ENCODE measurements at places on chromosomes 3 and 15. TPM values are rescaled to one million over a fixed set of nuclear protein-coding genes. Genes with fewer than 3 reads are reported as not detected.

DNA sequence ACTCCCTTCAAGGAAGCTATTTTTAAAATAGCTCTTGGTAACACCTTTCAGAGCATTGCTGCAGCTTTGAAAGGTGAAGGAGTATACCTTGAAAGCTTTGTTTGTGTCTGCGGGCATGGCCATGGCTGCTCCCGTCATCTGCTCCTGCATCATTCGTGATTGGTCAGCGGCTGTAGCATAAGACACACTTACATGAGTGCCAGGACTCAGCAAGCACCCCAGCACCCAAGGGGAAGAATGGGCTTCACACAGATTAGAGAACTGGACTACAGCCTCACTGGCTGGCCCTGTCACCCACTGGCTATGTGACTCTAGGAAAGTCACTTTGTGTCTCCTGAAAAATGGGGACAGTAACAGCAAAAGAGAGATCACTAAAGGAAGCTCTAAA lies 17.0 kb downstream of the EMC3 start:
- DNase-seq, result no peak
- H3K4me3 ChIP-seq, result no peak overlapping the region
- no peaks in the 10 kb centered on the region for H3K27me3 ChIP-seq
- no peak overlapping the region for H3K27ac ChIP-seq
- peaks cover 75% of the 10 kb centered on the region for H3K36me3 ChIP-seq
- H3K4me1 ChIP-seq, result no peaks in the 10 kb centered on the region

- DNase-seq, result no peak
- no peaks in the 10 kb centered on the region for H3K4me1 ChIP-seq
These were observed 12.8 kb upstream of the RFT1 start for GRCh38 chr3:53142986-53143385.

- H3K36me3 ChIP-seq, result no peaks in the 10 kb centered on the region
- no peak for DNase-seq
- H3K4me3 ChIP-seq, result no peak overlapping the region
- no peaks in the 10 kb centered on the region for H3K4me1 ChIP-seq
These were observed 137.7 kb downstream of the RAB11A start for GRCh38 chr15:66006986-66007385.

DNA sequence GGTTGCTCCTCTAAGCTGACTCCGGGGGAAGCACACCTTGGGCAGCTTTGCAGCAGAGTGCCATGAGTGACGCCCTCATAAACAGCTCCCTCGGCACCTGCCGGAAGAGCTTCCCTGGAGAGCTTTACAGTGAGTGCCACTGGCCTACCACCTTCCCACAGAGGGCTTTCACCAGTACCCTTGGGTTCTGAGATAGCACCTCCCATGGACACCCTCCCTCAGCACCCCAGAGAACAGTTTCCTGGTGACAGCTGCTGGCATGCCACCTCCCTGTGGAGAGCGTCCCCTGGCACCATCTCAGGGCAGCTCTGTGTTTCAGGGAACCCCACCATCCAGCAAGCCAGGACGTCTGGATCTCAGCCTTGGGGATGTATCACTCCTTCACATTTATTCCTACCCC lies 49.1 kb downstream of the RUBCN start:
- no peaks in the 10 kb centered on the region for H3K4me1 ChIP-seq
- H3K27me3 ChIP-seq, result no peaks in the 10 kb centered on the region
- H3K36me3 ChIP-seq, result peaks cover 68% of the 10 kb centered on the region
- no peak overlapping the region for H3K27ac ChIP-seq
- no peak overlapping the region for H3K4me3 ChIP-seq

GRCh38 chr15:95957861-95958260 lies 372.6 kb upstream of the NR2F2 start:
- H3K27me3 ChIP-seq, result no peaks in the 10 kb centered on the region
- no peaks in the 10 kb centered on the region for H3K36me3 ChIP-seq
- no peak overlapping the region for H3K4me3 ChIP-seq

SPESP1 gene
- total RNA-seq, result not detected

DNA sequence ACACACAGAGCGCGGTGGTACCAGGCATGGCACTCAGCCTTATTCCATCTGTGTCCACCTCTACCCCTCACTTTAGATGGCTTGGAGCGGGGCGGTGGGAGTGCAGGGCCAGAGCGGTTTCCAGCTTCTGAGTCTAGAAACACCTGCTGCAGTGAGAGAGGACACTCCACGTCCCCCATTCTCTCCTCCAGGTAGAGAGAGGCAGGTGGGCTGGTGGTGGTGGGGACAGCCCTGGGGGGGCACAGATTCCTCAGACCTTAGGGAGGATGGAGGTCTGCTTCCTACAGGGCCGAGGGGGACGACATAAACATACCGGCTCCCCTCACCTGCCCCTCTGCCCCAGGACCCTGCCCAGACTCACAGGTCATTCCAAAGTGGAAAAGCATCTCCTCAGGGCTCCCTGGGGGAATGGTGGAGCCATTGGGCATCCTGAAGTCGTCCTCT lies 40.4 kb downstream of the MUC20 start:
- no peak overlapping the region for H3K4me3 ChIP-seq
- peaks cover 5% of the 10 kb centered on the region for H3K4me1 ChIP-seq
- H3K27ac ChIP-seq, result no peak overlapping the region
- peaks cover 6% of the 10 kb centered on the region for H3K27me3 ChIP-seq

DNA sequence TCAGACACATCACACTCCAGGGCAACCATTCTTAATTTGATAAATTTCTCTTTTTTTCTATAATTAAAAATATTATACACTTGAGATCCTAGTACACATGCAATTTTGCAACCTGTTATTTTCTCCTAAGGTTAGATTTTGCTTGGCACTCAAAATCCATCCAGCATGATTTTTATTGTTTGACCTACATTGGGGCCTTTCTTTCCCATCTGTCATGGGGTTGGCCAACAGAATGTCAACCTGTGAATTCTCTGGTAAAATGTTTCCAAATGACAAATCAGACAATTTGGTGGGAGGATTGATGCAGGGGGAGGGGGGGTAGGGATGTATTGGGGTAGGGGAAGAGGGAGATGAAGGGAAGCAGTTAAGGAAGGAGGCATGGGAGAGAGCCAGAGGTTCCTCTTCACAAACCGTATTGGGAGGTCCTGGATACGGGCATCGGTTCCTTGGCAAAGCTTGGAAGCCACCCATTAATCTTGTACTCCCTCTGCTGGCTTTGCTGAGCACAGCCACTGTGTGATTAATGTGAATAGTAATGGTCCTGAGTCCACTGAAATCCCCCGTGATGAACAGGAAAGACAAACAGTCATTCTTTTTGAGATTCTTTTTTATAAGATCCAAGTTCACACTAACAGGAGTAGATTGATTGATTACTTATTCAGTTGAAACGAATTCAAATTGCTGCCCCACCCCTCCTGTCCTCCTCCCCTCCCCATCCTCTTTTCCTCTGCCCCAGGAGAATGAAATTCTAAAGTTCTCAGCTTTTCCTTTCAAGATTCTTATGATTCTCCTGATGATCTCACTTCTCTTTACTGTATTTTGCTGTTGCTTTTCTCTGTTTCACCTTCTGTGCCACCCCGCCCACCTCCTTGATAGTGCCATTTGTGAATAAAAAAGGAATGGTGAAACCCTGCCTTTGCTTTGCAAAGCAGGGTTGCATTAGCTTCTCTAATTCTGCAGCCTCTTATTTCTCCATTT lies 82.2 kb upstream of the SLC25A26 start:
- no peak for DNase-seq
- no peak overlapping the region for H3K27ac ChIP-seq
- H3K27me3 ChIP-seq, result peaks cover 6% of the 10 kb centered on the region
- no peaks in the 10 kb centered on the region for H3K36me3 ChIP-seq
- no peak overlapping the region for H3K4me3 ChIP-seq
- no peaks in the 10 kb centered on the region for H3K4me1 ChIP-seq

GRCh38 chr15:90165659-90166489 lies 35.3 kb upstream of the SEMA4B start:
- H3K4me1 ChIP-seq, result no peaks in the 10 kb centered on the region
- H3K4me3 ChIP-seq, result no peak overlapping the region
- no peak overlapping the region for H3K27ac ChIP-seq
- no peaks in the 10 kb centered on the region for H3K36me3 ChIP-seq

GRCh38 chr3:77524946-77525682 lies 485.2 kb downstream of the ROBO2 start:
- H3K4me1 ChIP-seq, result no peaks in the 10 kb centered on the region
- no peak overlapping the region for H3K27ac ChIP-seq
- H3K36me3 ChIP-seq, result no peaks in the 10 kb centered on the region
- H3K4me3 ChIP-seq, result no peak overlapping the region
- DNase-seq, result no peak

DNA sequence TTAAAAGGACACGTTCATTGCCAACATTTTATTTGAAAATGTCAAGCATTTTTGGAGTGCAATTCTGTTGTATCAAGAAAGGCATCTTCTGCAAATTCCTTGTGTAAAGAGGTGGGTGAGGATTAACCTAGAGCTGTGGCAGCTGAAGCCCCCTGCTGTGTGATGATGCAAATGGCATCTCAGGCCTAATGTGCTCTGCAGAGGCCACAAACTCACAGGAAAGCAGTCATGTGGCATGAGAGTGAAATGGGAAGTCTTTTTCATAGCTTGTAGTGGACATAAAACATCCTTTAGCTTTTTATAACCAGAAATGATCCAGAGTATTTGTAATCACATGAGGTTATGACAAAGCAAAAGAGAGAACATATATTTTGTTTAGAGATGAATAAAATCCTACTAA lies 6.4 kb downstream of the CADM2 start:
- no peak overlapping the region for H3K27ac ChIP-seq
- H3K36me3 ChIP-seq, result no peaks in the 10 kb centered on the region
- H3K4me3 ChIP-seq, result no peak overlapping the region
- H3K4me1 ChIP-seq, result no peaks in the 10 kb centered on the region
- peaks cover 3% of the 10 kb centered on the region for H3K27me3 ChIP-seq

- no peaks in the 10 kb centered on the region for H3K4me1 ChIP-seq
- H3K4me3 ChIP-seq, result no peak overlapping the region
- no peak for DNase-seq
- H3K27me3 ChIP-seq, result no peaks in the 10 kb centered on the region
These were observed 73.7 kb downstream of the TM2D3 start for GRCh38 chr15:101578443-101578894.

PTH1R gene
- not detected for total RNA-seq

DNA sequence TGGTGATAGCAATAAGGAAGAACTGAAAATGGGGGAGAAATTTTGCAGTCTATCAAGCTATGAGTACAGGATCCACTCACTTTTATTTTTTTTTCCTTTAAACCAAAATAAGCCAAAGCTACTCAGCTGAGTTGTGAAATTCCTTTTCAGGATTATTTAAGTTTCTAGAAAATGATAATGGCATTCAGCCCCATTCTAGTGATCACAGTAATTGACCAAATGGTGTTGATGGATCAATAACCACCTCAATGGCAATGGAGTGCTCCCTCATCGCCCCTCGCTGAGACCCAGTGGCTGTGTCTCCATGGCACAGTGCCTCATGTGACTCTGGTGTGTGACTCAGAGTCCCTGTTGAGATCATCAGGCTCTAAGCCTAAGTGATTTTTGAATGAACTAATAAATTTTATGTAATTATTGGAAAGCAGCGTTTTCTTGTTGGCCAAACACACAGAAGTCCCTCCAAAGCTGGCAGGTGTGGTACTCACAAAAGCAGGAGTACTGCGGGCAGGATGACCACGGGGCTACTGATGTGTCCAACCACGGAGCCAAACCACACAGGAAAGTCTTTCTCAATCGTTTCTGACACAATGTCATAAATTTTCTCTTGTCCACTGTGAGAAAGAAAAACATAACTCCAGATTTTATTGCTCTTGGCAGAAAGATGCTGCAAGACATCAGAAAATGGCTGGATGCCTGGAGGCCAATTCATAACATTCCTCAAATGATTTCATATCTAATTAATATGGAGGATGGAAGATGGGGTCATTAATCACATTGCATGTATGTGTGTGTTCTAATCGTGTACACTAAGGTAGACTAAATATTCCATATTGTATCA lies 14.4 kb upstream of the STARD5 start:
- no peak overlapping the region for H3K27ac ChIP-seq
- no peak overlapping the region for H3K4me3 ChIP-seq
- H3K4me1 ChIP-seq, result no peaks in the 10 kb centered on the region
- no peaks in the 10 kb centered on the region for H3K27me3 ChIP-seq
- no peaks in the 10 kb centered on the region for H3K36me3 ChIP-seq

FNDC3B gene
- 31.8 TPM for total RNA-seq

SLC38A3 gene
- not detected for total RNA-seq

DNA sequence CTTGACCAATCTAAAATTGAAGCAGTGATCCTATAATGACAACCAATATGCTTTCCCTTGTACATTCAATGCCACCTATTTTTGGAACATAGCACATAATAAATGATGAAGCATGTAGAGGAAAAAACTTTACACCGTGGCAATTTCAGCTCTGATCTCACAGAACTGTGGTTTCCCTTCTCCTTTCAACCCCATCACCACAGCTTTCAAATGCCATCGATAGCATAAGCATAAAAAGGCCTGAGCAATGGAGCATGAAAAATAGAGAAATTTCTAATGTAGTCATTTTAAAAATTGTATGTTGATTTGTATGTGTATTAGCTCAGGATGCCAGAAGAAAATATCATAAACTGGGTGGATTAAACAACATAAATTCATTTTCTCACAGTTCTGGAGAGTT lies 406.0 kb upstream of the TMCO5A start:
- H3K27me3 ChIP-seq, result no peaks in the 10 kb centered on the region
- H3K36me3 ChIP-seq, result no peaks in the 10 kb centered on the region
- H3K4me1 ChIP-seq, result no peaks in the 10 kb centered on the region
- H3K4me3 ChIP-seq, result no peak overlapping the region
- H3K27ac ChIP-seq, result no peak overlapping the region

DNA sequence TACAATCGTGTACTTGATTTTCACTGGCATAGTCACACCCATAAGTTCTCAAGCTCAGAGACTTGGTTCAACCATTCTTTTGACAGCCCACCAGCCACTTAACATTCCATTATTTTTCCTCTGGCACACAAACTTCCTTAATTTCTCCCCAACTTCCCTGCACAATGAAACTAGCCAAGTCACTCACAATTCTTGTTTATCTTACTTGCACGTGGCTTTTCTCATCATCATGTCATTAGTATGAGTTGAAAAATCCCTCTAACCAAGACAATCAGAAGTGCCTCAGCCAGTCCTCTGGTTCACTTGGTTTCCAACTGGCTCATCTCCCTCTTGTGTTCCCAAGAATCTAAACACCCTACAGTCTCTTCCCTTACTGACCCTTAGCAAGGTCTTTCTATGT lies 110.5 kb upstream of the PTPRG start:
- no peaks in the 10 kb centered on the region for H3K36me3 ChIP-seq
- DNase-seq, result no peak
- H3K4me1 ChIP-seq, result no peaks in the 10 kb centered on the region

DNA sequence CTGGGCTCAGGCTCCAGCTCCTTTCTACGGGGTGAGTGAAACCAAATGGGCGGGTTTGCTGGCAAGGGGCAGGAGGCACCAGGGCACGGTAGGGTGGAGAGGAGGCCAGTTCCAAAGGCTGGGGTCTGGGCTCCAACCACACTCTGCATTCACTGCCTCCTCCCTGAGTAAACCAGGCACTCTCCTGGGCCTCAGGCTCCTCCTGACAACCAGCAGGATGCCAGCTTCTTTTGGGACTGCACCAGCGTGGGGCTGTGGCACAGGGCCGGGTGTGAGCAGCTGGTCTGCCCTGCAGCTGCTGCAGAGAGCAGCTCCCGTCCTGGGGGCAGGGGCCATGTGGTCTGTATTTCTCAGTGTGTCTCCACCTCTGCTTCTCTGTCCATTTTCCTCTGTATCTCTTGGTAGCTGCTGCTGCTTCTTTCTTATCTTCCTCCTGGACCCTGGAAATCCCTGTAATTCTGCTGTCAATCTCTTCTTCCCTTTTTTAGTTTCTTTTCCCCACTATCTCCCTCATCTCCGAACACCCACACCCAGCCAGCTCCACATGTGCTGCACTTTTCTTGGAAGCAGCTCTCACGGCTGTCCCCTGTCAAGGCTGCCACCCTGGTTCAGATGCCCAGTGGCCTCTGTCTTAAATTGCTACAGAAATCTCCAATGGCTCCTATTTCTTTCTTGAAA lies 54.9 kb upstream of the TBC1D21 start:
- no peak overlapping the region for H3K27ac ChIP-seq
- H3K4me1 ChIP-seq, result no peaks in the 10 kb centered on the region
- H3K4me3 ChIP-seq, result no peak overlapping the region
- H3K27me3 ChIP-seq, result no peaks in the 10 kb centered on the region
- H3K36me3 ChIP-seq, result no peaks in the 10 kb centered on the region
- DNase-seq, result no peak

All from CD4-positive, CD25-positive, alpha-beta regulatory T cell (primary cell).